Naive thymus-derived CD8-positive, alpha-beta T cell (primary cell): ENCODE measurements at places on chromosomes 5 and 9.

DNA sequence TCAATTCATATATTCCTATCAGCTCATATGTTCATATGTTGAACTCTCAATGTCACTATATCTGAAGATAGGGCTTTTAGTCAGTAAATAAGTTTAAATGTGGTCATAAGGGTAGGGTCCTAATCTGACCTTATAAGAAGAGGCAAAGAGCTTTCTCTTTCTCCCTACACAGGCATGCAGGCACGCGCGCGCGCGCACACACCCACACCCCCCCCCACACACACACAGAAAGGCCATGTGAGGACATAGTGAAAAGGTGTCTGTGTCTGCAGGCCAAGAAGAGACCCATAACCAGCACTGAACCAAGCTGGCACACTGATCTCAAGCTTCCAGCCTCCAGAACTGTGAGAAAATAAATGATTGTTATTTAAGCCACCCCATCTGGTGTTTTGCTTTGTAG lies 76.0 kb downstream of the PDE4D start:
- no peak for DNase-seq

- no peak for DNase-seq
These were observed 145.4 kb downstream of the MAPKAP1 start for GRCh38 chr9:125561509-125562148.

- DNase-seq: no peak
These were observed 9.6 kb upstream of the IL17B start for GRCh38 chr5:149388498-149389190.

DNA sequence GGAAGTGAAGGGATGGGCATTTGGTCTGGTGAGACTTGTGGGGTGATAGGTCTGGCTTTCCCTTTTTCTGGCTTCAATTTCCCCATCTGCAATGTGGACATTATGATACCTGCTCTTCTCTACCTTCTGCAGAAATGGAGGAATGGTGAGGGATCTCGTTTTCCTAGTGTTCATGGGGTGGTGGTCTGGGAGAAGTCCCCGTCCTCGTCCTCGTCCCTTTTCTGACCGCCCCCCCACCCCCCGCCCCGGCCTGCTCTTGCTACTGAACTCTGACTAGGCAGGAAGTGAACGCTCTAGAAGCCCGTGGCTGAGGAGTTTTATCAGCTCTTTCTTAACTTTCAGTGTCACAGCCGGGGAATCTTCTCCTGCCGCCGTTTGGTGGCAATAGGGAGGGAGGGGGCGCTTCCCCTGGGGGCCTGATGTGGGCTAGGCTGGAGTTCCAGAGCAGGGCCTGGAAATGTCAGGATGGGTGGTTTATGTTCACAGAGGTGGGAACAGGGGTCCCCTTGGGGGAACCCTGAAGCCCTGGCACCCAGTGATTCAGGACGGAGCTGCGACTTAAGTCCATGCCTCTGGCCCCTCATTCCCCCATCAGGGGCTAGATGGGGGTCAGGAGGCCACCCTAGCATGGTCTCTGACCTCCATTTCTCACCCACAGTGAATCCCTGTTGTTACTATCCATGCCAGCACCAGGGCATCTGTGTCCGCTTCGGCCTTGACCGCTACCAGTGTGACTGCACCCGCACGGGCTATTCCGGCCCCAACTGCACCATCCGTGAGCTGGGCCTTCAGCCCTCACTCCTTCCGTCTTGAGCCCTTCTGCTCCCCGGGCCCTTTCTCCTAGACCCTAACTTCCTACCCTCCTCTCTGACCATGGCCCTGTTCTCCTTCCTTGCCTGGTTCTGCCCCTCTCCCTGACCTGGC lies 6.7 kb downstream of the PTGS1 start:
- no peak for DNase-seq

DNA sequence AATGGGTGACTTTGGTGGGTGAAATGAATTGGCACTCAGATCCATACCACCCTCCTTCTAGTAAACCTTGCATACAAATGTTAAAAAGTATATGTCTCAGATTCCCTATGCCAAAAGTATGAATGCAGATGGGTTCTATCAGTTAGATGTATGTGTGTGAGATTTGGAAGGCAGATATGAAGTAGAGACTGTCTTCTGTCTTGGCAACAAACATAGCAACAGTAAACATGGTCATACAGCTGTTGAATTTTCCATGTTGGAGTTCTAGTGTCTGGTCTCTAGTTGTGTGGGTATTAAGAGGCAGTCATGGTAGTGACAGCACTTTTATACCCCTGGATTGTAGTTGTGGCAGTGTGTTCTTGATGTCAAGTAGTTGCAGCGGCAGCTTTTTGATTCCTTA lies 125.6 kb upstream of the PITX1 start:
- DNase-seq: no peak

- no peak for DNase-seq
These were observed 142.2 kb downstream of the BAAT start for GRCh38 chr9:101242651-101243050.

GRCh38 chr5:12901696-12902095 lies 997.5 kb upstream of the CTNND2 start:
- DNase-seq: no peak

GRCh38 chr5:14415024-14415697 lies 166.4 kb upstream of the OTULINL start:
- no peak for DNase-seq

GRCh38 chr5:15571081-15571480 lies 71.1 kb downstream of the FBXL7 start:
- no peak for DNase-seq

GRCh38 chr5:83815661-83816060 lies 95.0 kb upstream of the HAPLN1 start:
- no peak for DNase-seq

DNA sequence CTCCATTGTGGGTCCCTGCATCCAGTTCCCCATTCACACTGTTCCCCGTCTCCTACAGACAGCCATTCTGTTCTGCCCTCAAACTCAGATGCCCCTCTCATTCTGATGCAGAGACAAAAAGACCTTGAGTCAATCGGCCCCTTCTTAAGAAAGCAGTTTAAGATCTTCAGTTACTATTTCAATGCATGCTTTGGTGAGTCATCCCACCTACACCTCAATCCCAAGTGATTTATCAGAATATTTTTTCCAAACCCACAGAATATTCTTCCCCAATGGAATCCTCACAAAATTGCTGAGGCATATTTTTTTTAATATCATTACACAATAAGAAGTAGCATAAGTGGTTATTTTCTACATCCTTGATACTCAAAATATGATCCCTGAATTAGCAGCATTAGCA lies 92.4 kb upstream of the SLC1A1 start:
- no peak for DNase-seq

- DNase-seq: peak; percentile 15
These were observed 8.6 kb downstream of the RUFY1 start for GRCh38 chr5:179558932-179559283.

DNA sequence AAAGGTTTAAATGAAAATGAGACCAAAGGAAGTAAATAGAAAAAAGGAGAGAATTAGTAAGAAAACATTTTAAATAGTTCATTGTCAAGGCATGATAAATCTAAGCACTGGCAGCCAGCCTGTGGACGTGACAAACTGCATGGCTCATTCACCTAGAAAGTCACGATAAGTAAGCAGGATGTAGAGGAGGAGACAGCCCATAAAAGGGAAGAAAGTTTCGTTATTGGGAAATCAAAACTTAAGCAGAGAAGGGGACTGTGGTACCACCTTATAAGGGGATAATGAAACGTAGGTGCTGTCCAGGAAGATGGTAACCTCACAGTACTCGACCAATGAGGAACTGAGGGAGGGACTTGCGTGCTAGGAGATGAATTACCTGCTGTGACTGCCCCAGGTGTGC lies 494.5 kb upstream of the GRAMD2B start:
- no peak for DNase-seq

DNA sequence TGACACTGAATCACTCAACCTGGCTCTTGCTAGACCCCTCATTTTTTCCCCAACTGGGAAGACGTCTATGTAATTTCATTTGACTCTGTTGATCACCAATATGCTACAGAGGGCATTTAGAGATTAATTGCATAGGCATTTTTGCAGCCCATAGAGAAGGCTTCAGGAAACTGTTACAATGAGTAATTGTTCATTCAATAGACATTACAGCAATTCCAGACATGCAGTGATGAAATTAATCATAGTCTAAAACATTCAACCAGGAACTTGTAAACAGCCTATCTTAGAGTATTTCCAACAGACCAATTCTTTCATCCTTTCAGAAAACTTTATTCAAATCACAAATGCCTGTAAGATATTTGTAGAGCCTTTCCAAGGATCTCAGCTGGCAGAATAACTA lies 122.3 kb downstream of the MARCHF11 start:
- DNase-seq: no peak

DNA sequence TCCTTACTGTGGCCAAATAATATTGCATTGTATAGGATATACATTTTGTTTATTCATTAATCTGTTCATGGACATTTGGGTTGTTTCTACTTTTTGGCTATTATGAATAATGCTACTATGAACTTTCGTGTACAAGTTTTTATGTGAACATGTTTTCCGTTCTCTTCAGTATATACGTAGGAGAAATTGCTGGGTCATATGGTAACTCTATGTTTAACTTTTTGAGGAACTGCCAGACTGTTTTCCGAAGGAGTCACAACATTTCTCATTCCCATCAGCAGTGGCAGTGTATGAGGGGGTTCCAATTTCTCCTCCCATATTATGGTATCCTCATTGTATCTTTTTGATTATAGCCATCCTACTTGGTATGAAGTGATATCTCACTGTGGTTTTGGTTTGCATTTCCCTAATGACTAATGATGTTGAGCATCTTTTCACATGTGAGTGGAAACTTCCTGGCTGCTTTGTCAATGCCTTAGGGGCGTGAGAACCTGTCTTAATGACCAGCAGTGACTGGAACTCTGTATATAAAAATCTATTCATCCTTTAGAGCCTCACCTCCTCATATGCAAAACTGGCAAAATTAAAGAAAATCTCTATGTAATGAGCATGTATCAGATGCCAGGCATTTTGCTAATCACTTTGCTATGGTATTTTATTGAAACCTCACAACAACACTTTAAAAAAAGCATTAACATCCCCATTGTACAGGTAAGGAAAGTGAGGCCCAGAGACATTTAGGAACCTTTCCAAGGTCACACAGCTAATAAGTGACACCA lies 47.8 kb upstream of the TGFBR1 start:
- no peak for DNase-seq

DNA sequence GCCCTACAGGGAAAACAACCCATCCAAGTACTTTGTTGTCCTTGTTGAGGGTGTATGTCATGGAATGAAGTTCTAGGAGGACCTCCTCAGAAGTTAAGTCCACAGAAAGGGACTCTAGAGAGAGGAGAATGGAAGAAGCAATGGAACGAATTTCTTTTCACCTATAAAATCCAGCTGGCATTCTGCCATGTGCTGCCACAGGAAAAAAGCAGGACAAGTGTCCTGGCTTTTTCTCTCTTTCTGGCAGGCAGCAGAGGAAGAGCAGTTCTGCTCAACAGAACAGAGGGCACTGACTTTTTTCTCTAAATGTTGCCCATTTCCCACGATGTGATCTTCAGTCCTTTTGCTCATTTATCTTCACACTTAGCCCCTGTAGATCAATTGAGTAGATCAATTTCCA lies 240.8 kb downstream of the MCTP1 start:
- DNase-seq: no peak

- DNase-seq: no peak
These were observed 11.3 kb upstream of the ANGPTL2 start for GRCh38 chr9:127133739-127134167.

- no peak for DNase-seq
These were observed 135.6 kb downstream of the FOXD1 start for GRCh38 chr5:73312872-73313510.

GRCh38 chr5:81232464-81233079 lies 550 bp upstream of the CKMT2 start:
- DNase-seq: no peak

DNA sequence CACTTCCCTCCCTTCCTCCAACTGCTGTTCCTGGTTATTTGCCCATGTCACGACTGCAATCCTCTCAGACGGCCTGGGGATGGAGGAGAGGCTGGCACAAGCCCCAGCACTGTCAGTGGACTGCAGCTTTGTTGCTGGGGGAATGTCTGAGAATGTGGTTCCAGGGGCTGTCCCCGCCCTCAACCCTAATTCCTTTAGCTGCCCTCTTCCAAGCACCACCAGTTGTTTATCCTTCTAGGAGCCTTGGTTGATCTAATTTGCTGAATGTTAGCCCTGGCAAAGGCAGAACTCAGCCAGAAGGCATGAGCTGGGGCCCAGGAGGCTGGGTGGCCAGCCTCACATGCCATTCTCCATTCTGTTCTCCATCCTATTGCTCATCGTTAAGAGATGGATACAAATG lies 51.6 kb downstream of the ADAM19 start:
- DNase-seq: no peak

- DNase-seq: no peak
These were observed 219.0 kb downstream of the SREK1 start for GRCh38 chr5:66363097-66363496.

GRCh38 chr9:135076143-135076875 lies 11.2 kb upstream of the OLFM1 start:
- no peak for DNase-seq

DNA sequence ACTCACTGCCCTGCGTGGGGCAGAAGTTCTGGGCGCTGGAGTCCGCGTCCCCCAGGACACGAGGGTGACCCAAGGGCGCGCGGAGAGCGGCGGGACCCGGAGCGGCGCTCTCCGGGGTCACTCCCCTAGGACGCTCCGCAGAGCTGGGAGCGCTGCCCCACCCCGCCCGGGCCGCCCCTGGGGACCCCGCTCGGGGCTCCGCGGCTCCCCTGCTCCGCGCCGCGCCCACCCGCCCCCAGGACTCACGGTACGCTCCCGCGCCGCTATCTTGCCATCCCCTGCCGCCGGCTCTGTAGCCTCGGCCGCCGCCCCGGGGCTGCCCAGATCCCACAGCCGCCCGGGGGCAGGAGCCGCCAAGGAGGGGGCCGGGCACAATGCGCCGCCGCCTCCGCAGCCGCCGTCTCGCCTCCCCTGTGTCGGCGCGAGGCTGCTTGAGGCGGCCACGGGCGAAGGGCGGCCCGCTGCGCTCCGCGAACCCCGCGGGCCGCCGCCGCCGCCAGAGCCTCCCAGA lies 303 bp downstream of the LIFR start:
- DNase-seq: peak; percentile 6

DNA sequence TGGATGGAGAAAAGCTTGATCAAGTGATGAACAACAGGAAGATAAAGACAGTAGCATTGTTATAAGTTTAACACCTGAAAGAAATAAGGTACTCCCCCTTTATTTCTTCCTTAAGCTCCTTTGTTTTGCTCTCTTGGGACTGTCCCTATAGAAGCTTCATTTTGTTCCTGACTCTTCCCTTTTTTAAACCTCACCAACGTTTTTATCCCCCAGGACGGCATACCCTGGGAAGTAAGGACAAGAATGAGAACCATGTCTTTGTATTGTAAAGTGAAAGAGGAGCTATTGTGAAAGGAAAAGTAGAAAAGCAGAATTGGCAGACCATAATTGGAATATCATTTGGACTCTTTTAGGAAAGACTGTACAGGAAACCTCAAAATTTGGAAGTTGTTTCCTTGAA lies 1368.6 kb upstream of the C9orf72 start:
- DNase-seq: no peak

- DNase-seq: no peak
These were observed 187.1 kb upstream of the TBC1D2 start for GRCh38 chr9:98442541-98442940.

GRCh38 chr9:9949368-9949767 lies 663.4 kb downstream of the PTPRD start:
- DNase-seq: no peak

GRCh38 chr9:126506361-126507317 lies 107.1 kb upstream of the LMX1B start:
- DNase-seq: no peak

GRCh38 chr5:32935283-32935682 lies 224.2 kb downstream of the NPR3 start:
- no peak for DNase-seq

GRCh38 chr9:35659340-35659739 lies 1.2 kb downstream of the CCDC107 start:
- no peak for DNase-seq
